Naive B cell (primary cell): ENCODE measurements at places on chromosomes 7 and 10.

GRCh38 chr7:95906851-95907250 lies 134.5 kb downstream of the DYNC1I1 start:
- H3K36me3 ChIP-seq, result no peaks in the 10 kb centered on the region
- no peaks in the 10 kb centered on the region for H3K4me1 ChIP-seq
- no peak overlapping the region for H3K27ac ChIP-seq

GRCh38 chr7:128708824-128709223 lies 30.3 kb upstream of the CALU start:
- H3K36me3 ChIP-seq, result peaks cover 4% of the 10 kb centered on the region
- H3K27ac ChIP-seq, result no peak overlapping the region
- no peaks in the 10 kb centered on the region for H3K4me1 ChIP-seq
- peaks cover 20% of the 10 kb centered on the region for H3K27me3 ChIP-seq
- H3K4me3 ChIP-seq, result no peak overlapping the region

DNA sequence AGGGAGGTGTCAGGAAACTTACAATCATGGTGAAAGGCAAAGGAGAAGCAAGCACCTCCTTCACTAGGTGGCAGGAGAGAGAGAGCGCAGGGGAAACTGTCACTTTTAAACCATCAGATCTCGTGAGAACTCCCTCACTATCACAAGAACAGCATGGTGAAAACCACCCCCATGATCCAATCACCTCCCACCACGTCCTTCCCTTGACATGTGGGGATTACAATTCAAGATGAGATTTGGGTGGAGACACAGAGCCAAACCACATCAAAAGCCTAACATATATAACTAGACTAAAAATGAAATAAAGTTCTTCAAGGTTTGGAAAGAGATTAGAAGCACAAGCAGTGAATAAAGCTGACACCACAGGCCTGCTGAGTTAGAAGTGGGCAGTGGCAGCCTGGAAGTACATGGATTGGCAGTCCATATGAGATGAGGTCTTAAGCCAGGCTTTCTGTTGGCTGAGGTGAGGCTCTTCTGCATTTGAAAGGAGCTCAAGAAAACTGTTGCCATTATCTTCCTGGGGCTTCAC lies 96.4 kb upstream of the MDFIC start:
- peaks cover 5% of the 10 kb centered on the region for H3K36me3 ChIP-seq
- H3K4me1 ChIP-seq, result no peaks in the 10 kb centered on the region
- H3K27ac ChIP-seq, result no peak overlapping the region
- DNase-seq, result no peak
- peaks cover 9% of the 10 kb centered on the region for H3K27me3 ChIP-seq

DNA sequence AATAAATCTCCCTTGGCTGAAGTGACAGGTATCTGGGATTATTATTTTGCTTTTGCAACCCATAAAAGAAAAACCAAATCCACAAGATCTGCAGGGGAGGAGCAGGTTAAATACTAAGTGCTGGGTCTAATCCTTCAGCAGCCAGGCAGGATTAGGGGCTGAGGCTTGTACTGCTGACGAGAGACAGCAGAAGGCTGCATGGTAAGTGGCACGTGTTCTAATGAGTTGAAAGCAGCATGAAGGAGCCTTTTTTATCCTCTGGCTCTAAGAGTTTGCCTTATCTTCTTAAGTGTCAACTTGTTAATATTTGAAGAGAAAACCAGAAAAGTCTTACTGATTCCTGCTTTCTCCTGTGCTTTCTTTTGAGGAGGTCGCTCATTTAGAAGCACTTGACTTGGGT lies 50.0 kb downstream of the LYZL2 start:
- H3K27ac ChIP-seq, result no peak overlapping the region
- no peak for DNase-seq
- H3K4me3 ChIP-seq, result no peak overlapping the region
- H3K27me3 ChIP-seq, result no peaks in the 10 kb centered on the region

- DNase-seq, result no peak
- H3K4me1 ChIP-seq, result no peaks in the 10 kb centered on the region
- no peak overlapping the region for H3K4me3 ChIP-seq
- H3K27ac ChIP-seq, result no peak overlapping the region
- peaks cover 27% of the 10 kb centered on the region for H3K27me3 ChIP-seq
- peaks cover 5% of the 10 kb centered on the region for H3K36me3 ChIP-seq
Observed at GRCh38 chr7:93938293-93938692, 16.8 kb downstream of the GNG11 start.

GRCh38 chr10:87723500-87723899 lies 63.8 kb downstream of the PAPSS2 start:
- no peaks in the 10 kb centered on the region for H3K27me3 ChIP-seq
- no peak for DNase-seq
- H3K36me3 ChIP-seq, result no peaks in the 10 kb centered on the region
- H3K4me3 ChIP-seq, result no peak overlapping the region
- H3K27ac ChIP-seq, result no peak overlapping the region

DNA sequence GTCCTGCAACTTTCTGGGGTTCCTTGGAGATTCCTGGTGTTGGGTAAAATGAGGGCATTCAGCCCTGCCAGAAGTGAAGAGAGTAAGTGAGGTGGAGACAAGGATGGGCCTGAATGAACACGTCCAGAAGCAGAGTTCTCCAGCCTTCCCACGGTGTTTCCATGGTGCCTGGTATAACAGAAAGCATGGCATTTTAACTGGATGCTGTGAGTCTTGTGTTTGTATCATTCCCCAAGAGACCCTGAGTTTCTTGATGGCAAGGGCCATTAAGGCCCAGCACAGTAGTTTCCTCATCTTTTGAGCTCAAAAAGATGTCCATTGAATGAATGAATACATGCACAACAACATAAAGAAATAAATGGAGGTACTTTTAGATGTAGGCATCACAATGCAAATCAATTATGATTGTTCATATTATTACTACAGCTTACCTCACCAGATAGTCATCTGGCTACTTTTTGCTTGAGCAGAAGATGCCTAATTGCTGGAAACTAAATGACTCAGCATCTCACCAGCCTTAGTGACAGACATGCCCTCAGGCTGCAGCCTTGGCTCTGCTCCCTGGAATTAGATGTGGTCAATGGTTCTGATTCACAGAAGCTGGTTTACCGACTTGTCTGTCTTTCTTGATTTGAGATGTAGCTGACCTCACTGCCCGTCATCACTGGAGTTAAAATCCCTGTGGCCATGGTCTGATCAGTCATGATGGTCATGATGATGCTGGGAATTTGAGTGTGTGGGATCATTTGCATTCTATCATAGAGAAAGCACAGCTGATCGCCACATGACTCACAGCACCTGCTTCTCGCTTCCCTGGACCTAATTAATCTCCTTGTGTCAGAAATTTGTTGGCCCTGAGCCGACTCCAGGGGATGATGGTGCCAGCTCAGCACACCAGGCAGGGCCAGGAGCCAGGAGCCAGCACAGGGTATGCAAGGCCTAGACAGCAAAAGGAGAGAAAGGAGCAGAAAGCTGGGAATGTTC lies 83.9 kb downstream of the CXCL12 start:
- H3K27ac ChIP-seq, result no peak overlapping the region
- H3K27me3 ChIP-seq, result peaks cover 7% of the 10 kb centered on the region
- no peaks in the 10 kb centered on the region for H3K4me1 ChIP-seq
- no peaks in the 10 kb centered on the region for H3K36me3 ChIP-seq

- peaks cover 13% of the 10 kb centered on the region for H3K36me3 ChIP-seq
- H3K27ac ChIP-seq, result peak overlapping the region; percentile 88
- peaks cover 63% of the 10 kb centered on the region for H3K4me1 ChIP-seq
- no peak overlapping the region for H3K4me3 ChIP-seq
- H3K27me3 ChIP-seq, result no peaks in the 10 kb centered on the region
Observed at GRCh38 chr10:91197127-91197526, 23.3 kb upstream of the PCGF5 start.

DNA sequence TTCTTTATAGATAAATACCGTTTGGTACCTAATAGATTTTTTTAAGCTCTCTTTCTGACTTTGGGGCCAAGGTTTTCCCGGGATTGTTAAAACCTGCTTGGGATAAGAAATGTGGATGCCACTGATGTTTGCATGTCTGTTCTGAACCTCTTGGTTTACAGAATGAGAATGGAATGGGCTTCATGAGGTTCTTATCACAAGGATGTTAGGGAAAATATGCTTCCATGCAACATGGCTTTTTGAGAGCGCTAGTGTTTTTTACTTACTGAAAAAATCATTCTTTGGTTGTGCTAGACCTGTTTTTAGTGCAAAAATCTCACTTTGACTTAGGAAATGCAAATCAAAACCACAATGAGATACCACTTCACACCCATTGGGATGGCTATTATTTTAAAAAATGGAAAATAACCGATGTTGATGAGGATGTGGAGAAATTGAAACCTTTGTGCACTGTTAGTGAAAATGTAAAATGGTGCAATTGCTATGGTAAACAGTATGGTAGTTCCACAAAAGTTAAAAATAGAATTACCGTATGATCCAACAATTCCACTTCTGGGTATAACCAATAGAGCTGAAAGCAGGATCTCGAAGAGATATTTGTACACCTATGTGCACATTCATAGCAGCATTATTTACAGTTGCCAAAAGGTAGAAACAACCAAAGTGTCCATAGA lies 38.9 kb downstream of the TSPAN14 start:
- no peak overlapping the region for H3K4me3 ChIP-seq
- peak overlapping the region; percentile 3 for H3K27ac ChIP-seq
- no peaks in the 10 kb centered on the region for H3K27me3 ChIP-seq
- H3K36me3 ChIP-seq, result peaks cover 52% of the 10 kb centered on the region
- peaks cover 35% of the 10 kb centered on the region for H3K4me1 ChIP-seq
- no peak for DNase-seq

DNA sequence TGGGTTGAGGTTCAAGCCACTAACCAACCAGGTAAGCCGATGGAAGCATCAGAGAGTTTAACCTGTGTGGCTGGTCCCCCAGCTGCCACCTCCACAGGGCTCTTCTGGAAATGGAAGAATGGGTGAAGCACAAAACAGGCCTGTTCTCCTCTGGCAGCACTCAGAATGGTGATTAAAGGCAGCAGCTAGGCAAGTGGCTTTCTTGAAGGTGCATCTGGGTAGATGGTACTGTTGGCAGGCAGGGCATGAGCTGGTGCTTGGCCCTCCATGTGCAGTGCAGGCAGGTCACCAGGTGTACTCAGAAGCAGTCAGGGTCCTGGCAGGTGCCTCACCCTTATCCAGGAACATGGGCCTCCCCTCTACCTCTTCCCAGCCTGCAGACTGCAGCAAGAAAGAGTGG lies 11.5 kb downstream of the AKR1E2 start:
- no peaks in the 10 kb centered on the region for H3K36me3 ChIP-seq
- peaks cover 7% of the 10 kb centered on the region for H3K4me1 ChIP-seq
- no peak overlapping the region for H3K4me3 ChIP-seq
- H3K27me3 ChIP-seq, result no peaks in the 10 kb centered on the region
- no peak overlapping the region for H3K27ac ChIP-seq
- no peak for DNase-seq

GRCh38 chr10:24914148-24914547 lies 38.3 kb downstream of the PRTFDC1 start:
- DNase-seq, result no peak
- H3K4me3 ChIP-seq, result no peak overlapping the region
- no peaks in the 10 kb centered on the region for H3K4me1 ChIP-seq
- no peak overlapping the region for H3K27ac ChIP-seq
- no peaks in the 10 kb centered on the region for H3K27me3 ChIP-seq

DNA sequence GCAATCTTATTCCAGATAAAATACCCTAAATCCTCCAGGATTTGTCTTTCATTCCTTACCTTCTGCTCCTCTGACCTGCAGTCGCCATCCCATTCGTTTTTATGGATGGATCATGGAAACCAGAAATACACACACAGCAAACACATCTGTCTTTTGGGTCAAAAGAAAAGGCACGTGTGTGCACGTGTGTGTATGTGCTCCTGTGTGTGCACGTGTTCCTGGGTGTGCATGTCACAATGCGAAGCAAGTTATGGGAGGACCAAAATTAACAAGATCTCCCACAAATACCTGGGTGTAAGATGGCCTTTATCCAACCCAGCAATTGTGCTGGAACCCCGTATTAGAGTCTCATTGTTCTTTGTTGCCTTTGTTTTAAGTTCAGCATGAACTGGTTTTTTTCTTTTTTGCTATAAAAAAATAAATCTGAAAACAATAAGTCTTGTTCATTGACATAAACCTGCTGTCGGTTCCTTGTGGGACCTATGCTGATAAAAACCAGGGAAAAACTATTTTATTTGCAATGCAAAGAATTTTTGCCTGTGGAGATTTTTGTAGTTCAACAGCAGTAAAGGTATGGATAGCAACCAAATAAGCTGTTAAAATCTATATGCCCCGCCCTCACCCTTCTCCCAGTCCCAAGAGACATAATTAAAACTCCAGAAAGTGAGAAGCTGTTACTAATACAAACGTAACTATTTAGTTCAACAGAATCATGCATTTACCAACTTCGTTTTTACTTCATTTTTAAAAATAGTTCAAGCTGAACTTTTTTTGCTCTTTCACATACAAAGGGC lies 229.6 kb downstream of the CREB5 start:
- no peak overlapping the region for H3K27ac ChIP-seq
- H3K4me3 ChIP-seq, result no peak overlapping the region
- DNase-seq, result no peak
- no peaks in the 10 kb centered on the region for H3K4me1 ChIP-seq
- no peaks in the 10 kb centered on the region for H3K27me3 ChIP-seq
